ENCODE measurements at places on chromosomes 2 and 18.

DNA sequence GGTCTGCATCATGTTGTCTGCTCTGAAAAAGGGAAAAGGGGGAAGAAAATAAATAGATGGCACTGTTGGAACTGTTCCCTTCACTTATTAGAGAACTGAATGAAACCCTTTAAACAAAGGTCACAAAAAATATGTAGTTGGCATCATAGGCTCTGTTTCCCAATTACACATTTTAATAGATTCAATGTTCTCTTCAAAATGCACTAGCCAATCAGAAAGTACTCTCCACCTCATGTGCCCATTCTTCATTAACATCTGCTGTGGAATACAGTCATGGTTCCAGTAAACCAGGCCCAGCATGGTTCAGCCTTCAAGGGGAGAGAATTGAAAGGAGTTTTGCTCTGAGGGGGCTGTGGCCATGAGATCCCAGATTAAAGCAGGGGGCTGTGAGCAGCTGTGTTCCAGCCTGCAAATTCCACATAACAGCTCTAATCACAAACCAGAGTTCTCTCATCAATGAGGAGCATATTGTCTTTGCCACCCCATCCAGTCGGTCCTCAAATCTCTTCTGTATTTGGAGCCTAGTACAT, 165.9 kb upstream of the CREB1 start:
- DNase-seq, result no peak

- no peak for DNase-seq
These were observed 132.8 kb downstream of the STK39 start for GRCh38 chr2:168114619-168115018.

DNA sequence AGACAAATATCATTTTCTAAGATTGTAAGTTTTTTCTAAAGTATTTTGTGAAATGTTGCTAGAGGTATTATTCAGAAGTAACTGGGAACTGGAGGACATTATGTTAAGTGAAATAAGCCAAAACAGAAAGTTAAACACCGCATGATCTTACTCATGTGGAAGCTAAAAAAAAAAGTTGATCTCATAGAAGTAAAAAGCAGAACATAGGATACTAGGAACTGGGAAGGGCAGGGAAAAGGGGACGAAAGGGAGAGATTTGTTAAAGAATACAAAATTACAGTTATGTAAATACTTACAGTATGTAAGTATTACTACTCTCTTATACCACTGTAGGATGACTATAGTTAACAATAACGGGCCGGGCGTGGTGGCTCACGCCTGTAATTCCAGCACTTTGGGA, 46.7 kb upstream of the CDKL4 start:
- no peak for DNase-seq

DNA sequence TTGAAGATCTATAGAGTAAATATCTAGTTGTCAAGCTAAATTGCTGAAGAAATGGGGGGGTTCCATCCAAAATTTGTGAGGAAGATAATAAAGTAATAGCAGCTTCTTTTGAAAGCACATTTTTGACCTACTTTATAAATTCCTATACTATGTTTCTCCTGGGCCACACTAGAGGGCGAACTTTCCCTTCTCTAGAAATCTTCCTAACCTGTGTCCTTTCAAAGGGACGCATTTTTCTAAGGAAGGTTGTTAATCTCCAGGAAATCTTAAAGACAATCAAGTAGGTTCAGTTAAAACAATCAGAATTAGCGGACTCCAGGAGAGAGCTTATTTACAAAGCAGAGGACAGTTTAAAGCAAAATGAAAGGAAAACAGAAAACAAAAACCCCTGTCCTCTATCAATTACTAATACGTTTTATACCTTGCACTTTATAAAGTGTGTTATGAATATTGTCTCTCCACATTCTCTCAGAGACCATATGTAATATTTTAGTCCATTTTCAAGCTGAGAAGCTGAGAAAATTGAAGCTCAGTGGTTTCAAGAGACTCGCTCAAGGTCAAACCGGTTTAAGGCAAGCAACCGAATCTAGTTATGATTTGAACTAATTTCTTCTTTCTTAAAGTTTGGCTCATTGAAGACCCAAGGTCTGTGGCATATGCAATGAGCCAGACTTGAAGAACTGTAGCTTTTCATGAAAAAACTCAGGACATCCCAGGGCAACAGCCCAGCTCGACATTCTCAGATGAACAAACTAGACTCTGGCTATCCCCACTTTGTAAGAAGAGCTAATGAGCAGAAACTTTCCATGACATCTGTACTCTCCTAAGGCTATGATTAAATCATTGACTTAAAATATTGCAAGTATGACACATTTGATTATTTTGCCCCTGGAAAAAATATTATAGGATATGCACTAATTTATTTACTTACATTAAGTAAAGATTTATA, 273.6 kb downstream of the PAX3 start:
- peak; percentile 4 for DNase-seq

DNA sequence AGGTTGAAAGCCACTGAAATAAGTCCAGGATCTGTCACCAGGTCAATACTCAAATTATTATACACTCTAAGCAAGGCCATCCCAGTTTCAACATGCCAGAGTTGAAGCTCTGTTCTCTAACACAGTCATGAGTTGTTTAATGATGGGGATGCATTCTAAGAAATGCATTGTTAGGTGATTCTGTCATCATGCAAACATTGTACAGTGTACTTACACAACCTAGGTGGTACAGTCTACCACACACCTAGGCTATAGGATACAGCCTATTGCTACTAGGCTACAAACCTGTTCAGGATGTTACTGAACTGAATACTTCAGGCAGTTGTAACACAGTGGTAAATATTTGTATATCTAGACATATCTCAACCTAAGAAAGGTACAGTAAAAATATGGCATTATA, 162.2 kb downstream of the BAZ2B start:
- no peak for DNase-seq

- no peak for DNase-seq
These were observed 74.0 kb downstream of the ZNF516 start for GRCh38 chr18:76420898-76421684.

DNA sequence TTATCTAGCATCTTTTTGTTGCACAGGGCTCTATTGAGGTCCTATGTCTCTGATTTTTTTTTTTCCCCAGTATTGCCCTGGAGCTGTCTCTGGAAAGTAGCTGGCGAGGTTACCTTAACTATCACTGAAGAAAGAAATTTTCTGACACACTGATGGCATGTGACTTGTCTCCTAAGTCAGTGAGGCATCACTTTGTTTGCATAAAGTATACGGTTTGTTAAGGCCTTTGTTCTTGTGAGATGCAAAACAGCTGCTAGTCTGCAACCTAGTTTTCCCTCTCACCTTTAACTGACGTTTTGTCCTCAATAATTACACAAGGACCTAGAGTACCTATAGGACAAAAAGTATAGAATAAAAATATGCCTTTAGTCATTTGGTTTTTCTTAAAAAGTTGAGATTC, 41.8 kb downstream of the UBXN4 start:
- no peak for DNase-seq

DNA sequence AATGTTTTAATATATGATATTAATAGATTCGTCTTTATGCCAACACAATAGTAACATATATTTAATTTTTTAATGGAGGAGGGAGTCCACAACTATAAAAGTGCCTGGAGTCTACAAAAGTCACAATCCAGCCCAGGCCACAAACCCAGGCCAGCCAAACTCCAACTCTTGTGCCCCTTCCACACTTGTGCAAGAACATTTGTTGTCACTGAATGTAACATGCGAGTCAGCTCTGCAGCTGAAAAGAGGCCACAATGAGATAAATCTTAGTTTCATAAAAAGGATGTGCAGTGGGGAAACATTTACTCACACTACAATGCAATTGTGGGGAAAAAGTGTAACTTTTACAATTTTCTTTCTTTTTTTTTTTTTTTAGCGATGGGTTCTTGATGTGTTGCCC, 110.8 kb downstream of the MCFD2 start:
- DNase-seq, result no peak

GRCh38 chr18:74946646-74947375, 262.1 kb downstream of the PTGR3 start:
- no peak for DNase-seq

DNA sequence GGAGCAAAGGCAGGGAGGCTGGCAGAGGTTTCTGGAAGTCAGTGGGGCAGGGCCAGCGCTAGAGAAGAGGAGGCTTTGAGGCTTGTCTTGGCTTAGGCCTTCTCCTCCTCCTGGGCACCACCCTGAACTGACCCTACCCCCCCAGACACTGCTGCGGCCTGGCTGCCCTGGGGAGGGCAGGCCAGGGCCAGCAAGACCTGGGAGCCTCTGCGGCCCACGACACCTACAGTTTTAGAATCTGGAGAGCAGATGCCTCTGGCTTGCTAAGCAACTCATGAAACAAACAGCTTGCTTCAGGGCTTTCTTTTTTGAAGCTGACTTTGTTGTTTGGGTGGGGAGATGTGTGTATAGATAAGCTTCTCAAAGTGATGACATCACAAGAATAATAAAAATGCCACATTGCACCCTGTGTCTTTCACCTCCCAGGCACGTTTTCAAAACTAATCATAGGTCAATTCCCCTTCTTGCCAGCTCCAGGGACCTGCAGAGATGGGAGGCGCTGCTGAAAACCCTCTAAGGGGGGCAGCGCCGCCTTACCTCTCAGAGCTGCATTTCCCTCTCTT, 46.2 kb upstream of the SMAD7 start:
- DNase-seq, result no peak

GRCh38 chr18:32296851-32297250, 107.0 kb downstream of the MEP1B start:
- no peak for DNase-seq

GRCh38 chr2:240255811-240256703, 115.6 kb upstream of the OTOS start:
- no peak for DNase-seq

DNA sequence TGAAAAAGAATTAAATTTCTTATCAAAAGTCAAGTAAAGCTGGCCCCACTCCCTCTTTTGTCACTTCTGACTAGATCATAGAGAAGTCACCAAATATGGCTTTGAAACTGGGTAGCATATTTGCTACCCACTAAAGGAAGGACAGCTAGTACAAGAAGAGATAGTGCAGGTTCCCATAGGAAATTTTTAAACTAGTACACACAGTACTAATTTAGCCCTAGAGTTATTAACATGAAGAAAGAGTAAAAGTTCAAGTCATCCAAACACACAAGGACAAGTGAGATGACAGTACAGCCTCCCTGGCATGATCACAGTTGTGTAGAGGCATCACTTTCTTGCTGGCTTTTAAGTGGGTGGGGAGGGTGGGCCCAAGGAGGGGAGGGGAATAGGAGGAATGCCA, 100.9 kb downstream of the IRS1 start:
- no peak for DNase-seq

DNA sequence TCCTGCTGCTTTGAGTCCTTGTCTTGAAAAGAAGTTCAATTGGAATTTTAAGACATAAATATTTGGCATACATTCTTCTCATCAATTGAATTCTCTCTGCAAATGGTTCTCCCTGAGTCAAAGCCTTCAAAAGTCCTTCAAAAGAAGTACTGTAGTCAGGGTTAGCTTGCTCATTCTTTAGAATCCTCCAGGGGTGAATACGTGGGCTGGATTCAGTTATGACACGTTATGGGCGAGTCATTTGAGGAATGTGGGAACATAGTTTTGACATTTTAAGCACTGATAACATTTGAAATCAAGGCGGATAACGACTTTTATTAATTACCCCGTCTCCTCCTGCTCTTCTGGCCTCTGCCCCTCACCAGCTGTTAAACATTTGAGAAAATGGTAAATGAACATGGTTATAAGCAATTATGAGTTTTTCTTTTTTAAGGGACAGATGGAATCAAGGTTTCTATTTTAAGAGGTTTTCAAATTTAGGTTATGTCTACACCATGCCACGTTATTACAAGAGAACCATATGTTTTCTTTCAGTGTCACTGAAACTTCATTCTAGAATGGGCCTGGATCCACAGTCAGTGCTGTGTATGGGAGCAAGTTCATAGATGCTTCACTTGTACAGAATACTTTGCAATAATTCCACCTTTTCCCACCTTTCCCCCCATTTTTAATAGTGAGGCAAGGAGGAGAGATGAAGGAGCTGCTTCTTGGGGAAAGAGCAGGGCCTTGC, 273.1 kb downstream of the TSN start:
- no peak for DNase-seq

GRCh38 chr2:179985163-179985820, 21.8 kb downstream of the CWC22 start:
- DNase-seq, result no peak

GRCh38 chr2:168211664-168212163, 35.7 kb downstream of the STK39 start:
- no peak for DNase-seq

DNA sequence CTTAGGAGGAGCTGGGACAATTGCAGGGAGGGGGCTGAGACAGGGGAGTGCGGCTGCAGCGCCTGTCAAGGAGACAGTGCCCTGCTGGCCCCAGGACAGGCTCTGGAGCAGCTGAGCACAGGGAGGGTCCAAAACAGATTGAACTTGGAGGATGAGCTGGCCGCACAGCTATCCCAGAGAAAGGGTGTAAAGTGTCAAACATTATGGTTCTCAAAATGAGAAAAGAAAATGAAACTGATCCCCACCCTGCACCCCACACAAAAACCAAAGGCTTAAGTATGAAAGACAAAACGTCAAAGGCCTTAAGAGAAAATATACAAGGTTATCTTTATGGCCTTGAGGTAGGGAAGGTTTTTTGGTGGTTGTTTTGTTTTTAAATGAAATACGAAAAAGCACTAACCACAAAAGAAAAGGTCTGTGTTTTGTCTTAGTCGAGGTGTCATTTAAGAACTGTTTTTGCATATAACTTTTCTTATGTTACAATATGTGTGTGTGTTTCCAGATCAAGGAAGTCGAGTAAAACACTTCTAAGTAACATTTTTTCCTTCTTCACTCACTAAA, 111.8 kb downstream of the HDAC4 start:
- no peak for DNase-seq

DNA sequence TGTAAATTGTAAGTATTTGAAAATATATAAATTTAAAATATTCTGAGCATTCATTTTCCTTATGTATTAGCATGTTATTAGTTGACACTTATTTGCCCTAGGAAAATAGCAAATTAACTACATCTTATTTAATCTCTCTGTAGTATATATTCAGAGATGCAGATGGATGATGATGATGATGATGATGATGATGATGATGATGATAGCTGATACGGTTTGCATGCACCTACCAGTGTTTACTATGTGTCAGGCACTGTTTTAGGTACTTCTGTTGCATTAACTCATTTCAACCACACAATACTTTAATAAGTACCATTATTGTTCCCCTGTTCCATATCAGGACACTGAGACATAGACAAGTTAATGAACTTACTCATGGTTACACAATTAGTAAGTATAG, 191.4 kb upstream of the BOD1L2 start:
- no peak for DNase-seq

- DNase-seq, result no peak
These were observed 161.7 kb upstream of the LMAN1 start for GRCh38 chr18:59520562-59521355.

DNA sequence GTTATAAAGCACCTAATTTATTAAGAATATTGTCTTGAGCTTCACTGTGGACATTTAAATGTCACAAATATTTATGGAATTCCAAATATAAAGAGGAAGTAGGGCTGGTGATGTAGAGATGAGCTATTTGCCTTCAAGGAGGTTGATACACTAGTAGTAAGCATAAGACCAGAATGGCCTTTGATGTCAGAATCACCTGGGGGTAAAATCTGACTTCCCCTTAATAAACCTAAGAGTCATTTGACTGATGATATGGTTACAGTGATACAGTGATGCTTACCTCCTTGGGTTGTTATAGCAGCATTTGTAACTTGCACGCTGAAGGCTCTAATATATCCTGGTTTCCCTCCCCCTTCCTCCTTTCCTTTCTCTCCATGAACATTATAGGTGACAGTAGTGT, 143.7 kb downstream of the CERS6 start:
- no peak for DNase-seq

GRCh38 chr2:182904844-182905243, 38.4 kb upstream of the FRZB start:
- DNase-seq, result no peak

All from NCI-H2081 treated with DMSO at 0.1 percent for 48 hours (cell line).